ENCODE measurements at places on chromosomes 12 and 14.

- peak; percentile 26 for DNase-seq
Measured at GRCh38 chr12:12954356-12954755, 2.4 kb upstream of the GPRC5D start.

GRCh38 chr14:102926104-102926503, 3.6 kb downstream of the AMN start:
- no peak for DNase-seq

DNA sequence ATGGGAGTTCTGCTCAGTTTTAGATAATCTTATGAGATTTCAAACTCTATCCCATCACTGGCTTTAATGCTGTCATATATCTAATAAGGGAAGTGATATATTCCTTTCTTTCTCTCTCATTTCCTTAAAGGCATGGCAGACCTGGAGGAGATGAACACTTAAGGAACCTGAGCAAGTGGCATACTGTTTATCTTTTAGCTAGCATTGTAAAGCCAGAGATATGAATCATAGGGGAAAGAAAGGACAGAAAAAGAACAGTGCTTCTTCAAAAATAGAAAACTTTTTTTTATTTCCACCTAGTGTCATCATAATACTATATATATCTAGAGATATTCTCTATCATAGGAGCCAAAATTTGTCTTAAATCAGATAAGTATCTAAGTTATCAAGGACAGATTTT, 68.3 kb upstream of the PSMA6 start:
- no peak for DNase-seq

GRCh38 chr14:102516531-102517391, 7.2 kb upstream of the ANKRD9 start:
- DNase-seq: no peak

GRCh38 chr14:92892589-92892988, 30.4 kb upstream of the CHGA start:
- no peak for DNase-seq

- DNase-seq: peak; percentile 26
Measured at GRCh38 chr12:77855548-77855947, 24.9 kb downstream of the NAV3 start.

GRCh38 chr14:23252420-23253333, 14.9 kb downstream of the RNF212B start:
- DNase-seq: no peak

DNA sequence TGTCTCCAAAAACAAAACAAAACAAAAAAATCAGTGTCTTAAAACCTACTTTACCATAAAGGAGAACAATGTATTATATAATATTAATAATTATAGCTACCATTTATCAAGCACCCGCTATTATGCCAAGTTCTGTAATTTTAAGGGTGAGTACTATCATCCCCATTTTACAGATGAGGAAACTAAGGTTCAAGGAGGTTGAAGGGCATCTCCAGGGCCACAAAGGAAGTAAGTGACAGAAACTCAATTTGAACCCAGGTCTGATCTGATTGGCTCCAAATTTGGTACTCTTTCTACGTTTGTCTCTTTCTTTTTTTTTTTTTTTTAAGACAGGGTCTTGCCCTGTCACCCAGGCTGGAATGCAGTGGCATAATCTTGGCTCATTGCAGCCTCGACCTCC, 115.4 kb downstream of the BCAT1 start:
- DNase-seq: no peak

DNA sequence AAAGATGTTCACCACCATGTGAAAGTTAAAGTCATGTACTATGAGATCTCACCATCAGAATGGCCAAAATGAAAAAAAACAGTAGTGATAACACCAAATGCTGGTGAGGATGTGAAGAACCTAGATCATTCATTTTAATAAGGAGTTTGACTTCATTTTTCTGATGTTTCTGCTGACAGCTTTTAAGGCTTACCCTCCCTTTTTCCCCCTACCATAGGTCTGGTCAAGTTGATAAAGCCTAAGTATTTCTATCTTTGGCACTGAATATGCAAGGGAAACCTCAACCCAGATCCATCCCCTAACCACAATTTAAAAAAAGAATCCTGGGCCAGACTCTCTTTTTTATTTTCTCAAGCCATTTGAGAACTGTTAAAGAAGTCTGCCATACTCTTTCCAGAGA, 689.6 kb upstream of the FOXG1 start:
- no peak for DNase-seq

- DNase-seq: no peak
Measured at GRCh38 chr12:29510591-29511185, 13.2 kb upstream of the OVCH1 start.

- DNase-seq: no peak
Measured at GRCh38 chr12:102513739-102514138, 33.4 kb upstream of the IGF1 start.

GRCh38 chr12:79956896-79957295, 22.0 kb upstream of the PPP1R12A start:
- DNase-seq: peak; percentile 47

GRCh38 chr14:98168211-98168985, 1103.6 kb downstream of the BCL11B start:
- DNase-seq: no peak

GRCh38 chr14:72559669-72560255, 334.1 kb downstream of the DPF3 start:
- DNase-seq: no peak

GRCh38 chr14:69960296-69960695, 81.1 kb downstream of the SMOC1 start:
- DNase-seq: no peak

DNA sequence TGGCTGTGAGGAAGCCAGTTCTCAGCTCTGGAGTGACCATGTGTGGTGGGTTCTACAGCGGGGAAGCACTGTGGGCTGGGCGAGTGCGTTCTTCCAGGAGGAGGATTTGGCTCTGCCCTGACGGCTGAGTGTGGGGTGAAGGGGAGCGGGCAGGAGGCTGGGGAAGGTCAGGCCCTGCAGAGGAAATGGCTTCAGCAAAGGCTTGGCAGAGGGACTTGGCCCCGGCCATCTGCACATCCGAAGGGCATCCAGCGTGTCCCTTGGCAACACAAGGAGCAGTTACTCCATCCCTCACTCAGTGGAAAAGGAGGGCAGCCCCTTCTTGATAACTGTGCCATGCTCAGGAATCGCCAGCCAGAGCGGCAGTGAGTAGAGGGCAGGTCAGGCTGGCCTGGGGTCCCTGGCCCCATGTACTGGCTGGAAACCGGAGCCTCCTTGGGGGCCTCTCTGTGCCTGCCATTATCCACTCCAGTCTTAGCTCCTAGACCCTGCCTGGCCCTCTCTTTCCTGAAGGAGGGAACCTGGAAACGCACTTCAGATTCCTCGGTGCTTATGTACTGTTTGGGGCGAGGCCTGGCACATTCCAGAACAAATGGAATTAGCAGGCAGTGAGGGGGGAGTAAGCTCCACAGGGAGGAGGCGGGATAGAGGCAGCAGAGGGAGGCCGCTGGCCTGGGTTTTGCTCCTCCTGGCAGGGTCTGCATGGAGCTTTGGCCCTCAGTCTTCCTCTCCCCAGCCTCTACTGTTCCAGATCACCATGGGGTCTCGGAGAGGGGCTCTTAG, 133.6 kb upstream of the NCOR2 start:
- peak; percentile 80 for DNase-seq

- peak; percentile 87 for DNase-seq
Measured at GRCh38 chr12:110314308-110314707, 33.3 kb downstream of the ATP2A2 start.

DNA sequence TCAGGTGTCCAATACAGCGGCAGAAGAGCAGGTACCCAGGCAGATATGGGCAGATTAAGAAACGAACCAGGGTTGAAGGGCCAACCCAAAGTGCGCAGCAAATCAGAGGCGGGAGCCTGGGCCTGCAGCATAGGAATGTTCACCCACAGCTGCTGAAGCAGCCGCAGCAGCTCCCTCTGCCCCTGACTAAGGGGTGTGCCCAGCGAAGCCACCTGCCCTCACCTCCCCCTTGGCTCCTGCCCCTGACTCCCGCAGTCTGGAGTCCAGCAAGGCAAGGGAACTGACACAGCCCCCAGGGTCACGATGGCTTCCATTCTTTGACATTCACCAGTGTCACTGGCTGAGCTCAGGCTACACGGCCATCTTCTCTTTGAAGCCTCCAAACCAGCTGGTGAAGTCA, 27.3 kb upstream of the ZFP36L1 start:
- no peak for DNase-seq
